ENCODE measurements at places on chromosomes 5 and 9. TPM values are rescaled to one million over a fixed set of nuclear protein-coding genes. Genes with fewer than 3 reads are reported as not detected.

The CARD9 gene
- polyA plus RNA-seq = 0.93 TPM

The ZCCHC10 gene
- polyA plus RNA-seq = 27.7 TPM

The SAXO1 gene
- 0.01 TPM for polyA plus RNA-seq

The ZFP2 gene
- 0.33 TPM for polyA plus RNA-seq

The IFNA17 gene
- polyA plus RNA-seq = not detected

The MARVELD2 gene
- 0.96 TPM for polyA plus RNA-seq

The PDCD1LG2 gene
- 31.5 TPM for polyA plus RNA-seq

The UAP1L1 gene
- polyA plus RNA-seq = 6.3 TPM

GRCh38 chr5:42985129-42986037, 54.7 kb downstream of the ANXA2R start:
- DNase-seq = no peak

GRCh38 chr9:36559036-36559695, 13.5 kb upstream of the MELK start:
- DNase-seq = no peak

DNA sequence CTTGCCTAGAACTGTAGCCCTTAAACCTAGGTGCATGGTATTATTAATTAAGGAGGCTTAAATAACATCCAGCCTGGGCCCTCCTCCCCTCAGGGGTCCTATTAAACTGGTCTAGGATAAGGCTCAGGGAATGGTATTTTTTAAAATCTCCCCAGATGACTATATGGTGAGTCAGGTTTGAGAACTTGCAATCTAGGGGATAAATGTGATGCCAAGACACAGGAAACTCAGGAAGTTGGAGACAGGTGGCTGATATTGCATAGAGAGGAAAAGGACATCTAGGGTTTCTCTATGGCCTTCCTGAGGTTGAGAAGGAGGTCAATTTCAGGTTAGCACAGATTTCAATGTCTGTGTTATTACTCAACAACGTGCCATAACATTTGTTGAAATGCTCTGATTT, 581.0 kb downstream of the TLE1 start:
- no peak for DNase-seq

DNA sequence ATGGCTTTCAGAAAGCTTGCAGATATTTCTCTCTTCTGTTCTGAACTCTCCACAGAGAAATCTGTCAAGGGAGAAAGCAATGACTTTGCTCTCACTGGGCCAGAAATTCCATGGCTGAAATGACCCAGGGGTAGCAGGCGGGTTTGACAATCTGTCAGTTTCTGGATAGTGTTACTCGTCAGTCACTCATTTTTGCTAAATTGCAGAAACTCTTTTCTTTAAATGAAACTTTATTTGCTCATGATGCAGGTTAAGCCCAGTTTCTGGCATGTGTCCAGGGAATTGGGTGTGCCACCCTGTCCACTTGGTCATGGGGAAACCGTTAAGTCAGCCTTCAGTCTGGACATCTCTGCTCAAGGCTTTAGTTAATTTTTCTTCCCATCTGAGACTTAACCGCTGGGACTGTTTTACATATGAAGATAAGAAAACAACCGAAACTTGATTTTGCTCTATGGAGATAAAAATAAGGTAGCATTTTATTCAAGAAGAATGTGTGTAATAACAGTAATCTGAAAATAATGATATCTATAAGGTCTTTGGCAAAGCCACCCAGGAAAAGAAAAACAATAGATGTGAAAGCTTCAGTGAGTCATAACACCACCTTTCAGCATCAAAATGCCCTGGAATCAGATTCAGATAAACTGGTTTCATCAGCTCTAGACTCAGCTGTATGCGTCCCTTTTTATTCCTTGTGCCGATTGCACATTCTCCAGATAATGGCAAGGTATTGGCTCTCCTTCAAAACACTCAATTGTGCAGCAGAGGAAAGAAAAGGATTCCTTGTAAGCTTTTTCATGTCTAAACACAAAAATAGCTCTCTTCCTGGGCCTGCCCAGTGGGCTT, 308.3 kb downstream of the ZSWIM6 start:
- DNase-seq = no peak

DNA sequence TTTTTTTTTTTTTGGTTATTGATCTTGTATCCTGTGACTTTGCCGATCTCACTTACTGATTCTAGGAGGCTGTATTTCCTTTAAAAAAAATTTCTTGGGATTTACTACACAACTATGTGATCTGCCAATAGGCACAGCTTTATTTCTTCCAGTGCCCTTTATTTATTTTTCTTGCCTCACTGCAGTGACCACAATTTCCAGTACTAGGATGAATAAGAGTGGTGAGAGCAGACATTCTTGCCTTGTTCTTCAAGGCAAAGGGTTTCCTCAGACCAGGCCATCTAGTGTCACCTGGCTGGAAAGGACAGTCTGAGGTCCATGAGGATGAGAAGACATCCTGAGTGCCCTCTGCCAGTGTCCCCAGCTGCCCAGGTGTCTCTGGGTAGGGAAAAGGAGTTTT, 265.4 kb downstream of the SPOCK1 start:
- no peak for DNase-seq

DNA sequence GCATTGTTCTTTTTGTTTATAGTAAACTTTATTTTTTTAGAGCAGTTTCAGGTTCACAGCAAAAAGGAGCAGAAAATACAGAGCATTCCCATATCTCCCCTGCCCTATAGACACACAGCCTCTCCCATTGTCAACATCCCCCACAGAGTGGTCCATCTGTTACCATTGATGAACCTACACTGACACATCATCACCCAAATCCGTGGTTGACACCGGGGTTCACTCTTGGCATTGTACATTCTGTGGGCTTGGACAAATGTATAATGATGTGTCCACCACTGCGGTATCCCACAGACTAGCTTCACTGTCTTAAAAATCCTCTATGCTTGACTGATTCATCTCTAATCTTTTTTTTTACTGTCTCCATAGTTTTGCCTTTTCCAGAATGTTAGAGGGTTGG, 120.7 kb upstream of the SPATA31C2 start:
- no peak for DNase-seq

DNA sequence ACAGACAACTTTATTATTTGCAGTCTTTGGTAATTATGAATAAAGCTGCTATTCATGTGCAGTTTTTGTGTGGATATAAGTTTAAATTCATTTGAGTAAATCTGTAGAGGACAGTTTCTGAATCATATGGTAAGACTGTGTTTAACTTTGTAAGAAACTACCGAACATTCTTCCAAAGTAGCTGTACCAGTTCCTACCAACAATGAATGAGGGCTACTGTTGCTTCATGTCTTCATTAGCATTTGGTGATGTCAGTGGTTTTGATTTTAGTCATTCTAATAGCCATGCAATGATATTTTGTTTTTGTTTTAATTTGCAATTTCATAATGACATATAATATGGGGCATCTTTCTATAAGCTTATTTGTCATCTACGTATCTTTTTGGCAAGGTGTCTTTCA, 501.3 kb upstream of the RORB start:
- no peak for DNase-seq

DNA sequence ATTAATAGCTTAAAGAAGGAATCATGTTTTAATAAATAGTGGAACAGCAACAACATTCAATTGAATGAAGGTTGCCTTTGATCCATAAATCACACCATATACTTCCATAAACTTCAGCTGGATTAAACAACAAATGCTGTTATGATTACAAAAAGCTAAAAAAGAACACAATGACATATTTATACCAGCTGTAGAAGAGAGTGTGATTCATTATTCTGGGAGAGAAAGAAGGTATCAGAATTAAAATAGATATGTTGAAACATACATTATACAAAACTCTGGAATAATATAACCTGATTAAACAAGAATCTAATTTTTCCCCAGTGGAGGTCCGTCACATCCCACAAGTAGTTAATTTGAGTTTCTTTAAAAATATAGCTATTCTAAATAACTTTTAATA, 7.5 kb upstream of the RECK start:
- no peak for DNase-seq

- DNase-seq = no peak
Observed at GRCh38 chr5:75414241-75414640, 77.2 kb downstream of the HMGCR start.

DNA sequence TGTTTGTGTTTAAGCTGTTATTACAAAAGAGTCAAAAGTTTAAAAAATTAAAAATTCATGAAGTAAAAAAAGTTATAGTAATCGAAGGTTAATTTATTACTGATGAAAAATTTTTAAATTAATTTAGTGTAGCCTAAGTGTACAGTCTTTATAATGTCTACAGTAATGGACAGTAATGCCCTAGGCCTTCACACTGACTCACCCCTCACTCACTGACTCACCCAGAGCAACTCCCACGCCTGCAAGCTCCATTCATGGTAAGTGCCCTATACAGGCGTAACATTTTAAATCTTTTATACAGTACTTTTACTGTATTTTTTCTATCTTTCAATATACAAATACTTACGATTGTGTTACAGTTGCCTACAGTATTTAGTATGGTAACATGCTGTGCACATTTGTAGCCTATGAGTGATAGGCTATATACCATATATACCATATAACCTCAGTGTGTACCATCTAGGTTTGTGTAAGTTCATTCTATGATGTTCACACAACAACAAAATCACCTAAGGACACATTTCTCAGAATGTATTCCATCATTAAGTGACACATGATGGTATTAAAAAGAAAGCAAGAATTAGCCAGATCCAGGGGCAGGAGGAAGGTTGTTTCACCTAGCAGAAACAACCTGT, 40.1 kb downstream of the DCAF10 start:
- peak; percentile 34 for DNase-seq

DNA sequence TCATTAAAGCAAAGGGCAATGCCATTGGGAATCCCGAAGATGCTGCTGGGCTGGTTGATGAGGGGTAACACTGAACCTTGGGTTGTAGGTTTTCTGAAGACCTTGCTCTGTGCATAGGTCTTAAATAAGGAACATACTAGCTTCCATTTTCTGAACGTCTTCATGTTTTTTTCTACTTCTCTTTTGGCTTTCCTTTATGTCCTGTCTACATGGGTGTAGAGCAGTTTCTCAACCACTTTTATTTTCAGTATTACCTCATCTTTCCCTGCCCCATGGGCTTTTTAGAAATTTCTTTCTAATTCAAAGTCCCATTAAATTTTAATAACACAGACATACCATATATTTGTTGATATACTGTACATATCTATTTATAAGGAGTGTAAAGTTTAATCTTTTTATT, at the start of gene IFNA14:
TSS of gene IFNA14 (minus strand) at position 95 of the 400 bp plus-strand sequence. CDS start at position 25, 70 bp downstream.
- DNase-seq = no peak

- DNase-seq = peak; percentile 64
Observed at GRCh38 chr5:127785098-127785927, 82.1 kb downstream of the CCDC192 start.

- DNase-seq = no peak
Observed at GRCh38 chr9:133537257-133537656, 2.8 kb downstream of the ADAMTSL2 start.

DNA sequence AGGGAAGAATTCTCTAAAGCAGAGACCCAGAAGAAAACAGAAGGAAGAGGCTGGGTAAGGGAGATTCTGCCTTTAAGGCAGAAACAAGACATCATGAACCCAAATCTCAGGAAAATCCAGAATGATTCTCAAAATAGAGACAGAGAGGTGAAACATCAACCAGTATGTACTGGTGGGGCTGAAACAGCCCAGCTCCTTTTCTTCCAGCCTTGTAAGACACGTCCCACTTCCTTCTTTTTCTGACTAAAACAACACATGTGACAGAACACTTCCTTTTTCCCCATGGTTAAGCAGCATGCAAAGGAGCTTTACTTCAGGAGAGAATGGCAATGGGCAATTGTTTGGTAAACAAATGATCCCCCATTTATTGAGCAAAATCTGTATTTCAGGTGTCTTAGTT, 230.8 kb upstream of the NR4A3 start:
- no peak for DNase-seq

DNA sequence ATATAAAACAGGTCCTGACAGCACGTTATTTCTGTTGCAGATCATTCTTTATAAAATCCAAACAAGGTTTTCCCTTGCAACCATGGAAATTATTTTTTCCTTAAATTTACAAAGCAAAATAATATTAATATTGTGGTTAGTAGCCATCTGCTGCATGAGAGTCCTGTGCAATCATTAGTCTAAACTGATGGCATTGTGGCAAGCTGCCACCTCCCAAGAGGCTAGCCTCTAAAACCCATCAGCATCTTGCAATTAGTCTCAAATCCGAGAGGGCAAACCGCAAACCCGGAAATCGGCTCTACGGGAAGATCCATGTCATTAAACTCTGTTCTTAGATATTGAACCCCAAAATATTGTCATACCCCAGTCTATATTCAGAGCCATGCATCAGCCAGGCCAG, 11.3 kb upstream of the CDH6 start:
- DNase-seq = no peak

DNA sequence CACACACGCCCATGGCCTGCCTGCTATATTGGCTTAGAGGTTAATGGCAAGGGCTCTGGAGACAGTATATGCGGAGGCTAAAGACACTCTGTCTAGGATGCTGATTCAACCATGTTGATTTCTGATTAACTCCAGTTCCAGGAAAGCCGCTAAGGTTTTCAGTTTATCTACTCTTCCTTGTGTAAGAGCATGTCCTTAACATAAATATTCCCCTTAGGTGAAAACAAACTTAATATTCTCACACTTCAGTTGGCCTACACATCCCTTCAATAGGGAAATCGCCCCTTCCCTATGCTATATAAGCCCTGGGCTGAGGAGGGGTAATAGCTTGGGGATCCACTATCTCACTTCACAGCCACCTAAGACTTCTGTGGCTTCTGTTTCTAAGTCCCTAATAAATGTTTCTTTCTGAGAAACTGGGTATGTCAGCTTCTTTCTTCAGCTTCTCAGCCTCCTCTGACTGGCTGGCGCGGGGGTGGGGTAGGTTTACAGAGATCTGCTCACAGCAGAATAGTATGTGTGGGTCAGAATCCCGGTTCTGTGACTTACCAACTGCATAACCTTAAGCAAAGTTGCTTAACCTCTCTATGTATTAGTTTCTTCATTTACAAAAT, 4.3 kb upstream of the GPX3 start:
- no peak for DNase-seq

- no peak for DNase-seq
Observed at GRCh38 chr5:113233606-113234005, 201.2 kb downstream of the TSSK1B start.

DNA sequence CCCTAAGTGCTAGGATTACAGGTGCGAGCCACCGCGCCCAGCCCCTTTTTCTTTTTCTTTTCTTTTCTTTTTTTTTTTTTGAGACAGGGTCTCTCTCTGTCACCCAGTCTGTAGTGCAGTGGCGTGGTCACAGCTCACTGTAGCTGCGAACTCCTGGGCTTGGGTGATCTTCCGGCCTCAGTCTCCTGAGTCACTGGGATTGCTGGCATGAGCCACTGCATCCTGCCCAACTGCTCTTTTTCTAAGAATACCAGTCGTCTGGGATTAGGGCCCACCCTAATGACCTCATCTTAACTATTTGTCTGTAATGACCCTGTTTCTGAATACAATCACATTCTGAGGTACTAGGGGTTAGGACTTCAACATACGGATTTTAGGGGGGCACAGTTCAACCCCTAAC, 34.1 kb upstream of the NANS start:
- DNase-seq = no peak

DNA sequence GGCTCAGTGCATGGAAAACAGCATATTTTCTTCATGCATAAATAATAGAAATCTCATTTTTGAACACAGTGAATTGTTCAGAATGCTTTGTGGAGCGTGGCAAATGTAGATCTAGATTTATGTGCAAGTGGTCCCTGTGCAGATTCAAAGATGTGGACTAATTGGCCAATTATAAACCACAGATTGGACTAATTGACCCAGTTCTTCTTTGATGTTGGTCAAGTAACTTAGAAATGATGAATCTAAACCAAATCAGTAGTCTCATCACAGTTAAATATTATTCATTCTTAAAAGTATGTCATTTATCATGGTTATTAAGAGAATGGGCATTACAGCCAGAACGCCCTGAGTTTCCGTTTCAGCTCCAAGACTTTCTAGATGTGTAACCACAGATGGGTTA, 11.7 kb upstream of the PDE4D start:
- no peak for DNase-seq

Data from AG04450 (cell line).